ENCODE measurements at places on chromosomes 2 and 18.

DNA sequence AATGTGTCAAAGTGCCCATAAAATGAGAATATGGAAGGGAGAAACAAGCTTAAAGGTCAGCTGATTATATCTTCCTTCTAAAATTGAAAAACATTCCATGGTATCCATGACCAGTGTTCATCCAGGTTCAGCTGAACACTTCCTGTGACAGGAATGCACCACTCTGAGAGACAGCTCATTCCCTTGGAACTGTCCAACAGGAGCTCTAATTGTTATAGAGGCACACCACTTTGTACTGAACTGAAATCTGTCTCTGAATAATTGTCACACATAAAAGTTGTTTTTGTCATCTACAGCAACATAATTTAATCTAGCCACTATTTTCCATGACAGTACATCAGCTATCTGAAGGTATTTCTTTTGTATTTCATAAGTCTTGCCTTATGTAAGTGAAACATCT is 195.9 kb upstream of the ZNF804A start:
- no peak for DNase-seq

DNA sequence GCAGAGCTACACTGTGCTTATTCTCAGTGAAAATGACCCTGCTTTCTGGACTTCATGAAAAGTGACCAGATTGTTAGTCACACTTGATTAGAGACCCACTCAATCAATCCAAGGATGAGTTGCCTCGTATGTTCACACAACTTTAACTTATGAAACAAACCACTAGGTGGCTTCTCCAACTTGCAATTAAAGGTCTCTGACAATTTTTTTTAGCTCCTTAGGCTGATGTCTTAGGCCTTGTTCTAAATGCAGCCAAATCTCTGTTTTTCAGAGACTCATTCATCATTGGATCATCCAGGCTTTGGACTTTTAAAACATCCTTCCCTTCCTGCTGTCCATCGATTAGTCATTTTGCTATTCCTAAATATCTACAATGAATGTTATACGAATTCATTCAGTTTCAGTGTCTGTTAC is 63.4 kb downstream of the MREG start:
- DNase-seq: no peak

GRCh38 chr2:75421986-75422385 is 138.8 kb downstream of the EVA1A start:
- DNase-seq: no peak

DNA sequence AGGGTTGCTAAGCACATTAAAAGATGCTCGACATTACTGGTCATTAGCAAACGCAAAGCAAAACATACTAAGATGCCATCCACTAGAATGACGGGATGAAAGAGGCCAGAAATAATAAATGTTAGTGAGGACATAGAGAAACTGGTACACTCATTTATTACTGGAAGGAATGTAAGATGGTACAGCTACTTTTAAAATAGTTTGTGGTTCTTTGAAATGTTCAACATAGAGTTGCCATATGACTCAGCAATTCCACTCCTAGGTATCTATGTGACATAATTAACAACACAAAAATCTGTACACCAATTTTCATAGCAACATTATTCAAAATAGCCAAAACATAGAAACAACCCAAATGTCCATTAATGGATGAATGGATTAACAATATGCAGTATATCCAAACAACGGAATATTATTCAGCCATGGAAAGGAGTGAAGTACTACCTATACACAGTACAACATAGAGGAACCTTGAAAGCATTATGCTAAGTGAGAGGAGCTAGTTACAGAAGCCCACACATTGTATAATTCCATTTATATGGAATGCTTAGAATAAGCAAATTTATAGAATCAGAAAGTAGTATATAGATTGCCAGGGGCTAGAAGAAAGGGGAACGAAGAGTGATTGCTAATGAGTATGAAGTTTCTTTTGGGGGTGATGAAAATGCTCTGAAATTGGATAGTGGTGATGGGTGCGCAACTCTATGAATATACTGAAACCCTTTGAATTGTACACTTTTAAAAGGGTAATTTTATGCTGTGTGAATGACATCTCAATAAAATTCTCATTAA is 61.9 kb upstream of the IL1R1 start:
- peak; percentile 12 for DNase-seq

GRCh38 chr2:10629819-10630532 is 59.8 kb downstream of the NOL10 start:
- DNase-seq: no peak

- DNase-seq: no peak
Measured at GRCh38 chr18:54772056-54772455, 56.2 kb upstream of the RAB27B start.

DNA sequence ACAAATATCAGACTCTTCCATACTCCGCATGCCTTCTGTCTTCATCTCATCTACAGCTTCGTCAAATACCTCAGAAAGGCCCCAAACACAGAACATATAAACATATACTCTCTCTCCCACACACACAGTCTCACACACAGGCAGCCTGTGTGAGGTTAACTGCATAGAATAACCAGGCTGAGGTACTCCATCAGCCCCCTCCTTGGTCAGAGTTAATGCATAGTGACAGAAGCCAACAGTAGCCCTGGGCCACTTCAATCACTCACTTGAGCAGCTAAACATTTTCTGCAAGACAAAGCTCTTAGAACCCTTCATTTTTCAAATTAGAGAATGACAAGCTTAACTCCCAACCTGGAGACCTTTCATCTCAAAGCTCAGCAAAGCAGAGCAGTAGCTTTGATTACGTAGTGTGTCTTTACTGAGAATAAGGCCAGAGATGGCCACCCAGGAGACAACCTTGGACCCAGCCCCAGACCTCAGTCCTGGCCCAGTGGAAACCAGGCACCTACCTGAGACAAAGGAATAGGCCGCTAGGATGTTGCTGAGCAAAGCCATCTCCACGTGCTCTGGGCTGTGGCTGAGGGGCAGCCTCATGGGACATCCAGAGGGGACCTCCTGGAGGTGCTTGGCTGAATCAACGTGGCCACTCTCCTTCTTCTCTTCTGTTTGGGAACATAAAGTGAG is 43.0 kb downstream of the EVA1A start:
- no peak for DNase-seq

GRCh38 chr2:66569321-66569851 is 134.5 kb downstream of the MEIS1 start:
- peak; percentile 57 for DNase-seq

Measured in GM04504 (cell line).